KBM-7 (cell line): ENCODE measurements at places on chromosomes 13 and 19.

DNA sequence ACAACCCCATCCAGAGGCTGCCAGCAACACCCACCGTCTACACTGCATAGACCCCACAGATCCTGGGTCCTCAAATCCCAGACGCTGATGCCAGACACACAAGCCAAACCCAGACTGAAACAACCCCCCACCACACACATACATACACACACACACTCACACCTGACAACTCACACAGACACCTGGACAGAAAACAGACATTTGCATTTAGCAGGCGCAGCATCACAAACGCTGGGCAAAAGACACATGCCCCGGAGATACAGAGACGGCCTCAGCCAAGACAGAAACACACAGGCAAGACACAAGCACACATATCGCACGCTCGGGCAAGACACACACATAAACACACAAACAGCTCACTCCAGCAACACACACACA, 1.3 kb downstream of the BBC3 start:
- DNase-seq: peak; percentile 51

DNA sequence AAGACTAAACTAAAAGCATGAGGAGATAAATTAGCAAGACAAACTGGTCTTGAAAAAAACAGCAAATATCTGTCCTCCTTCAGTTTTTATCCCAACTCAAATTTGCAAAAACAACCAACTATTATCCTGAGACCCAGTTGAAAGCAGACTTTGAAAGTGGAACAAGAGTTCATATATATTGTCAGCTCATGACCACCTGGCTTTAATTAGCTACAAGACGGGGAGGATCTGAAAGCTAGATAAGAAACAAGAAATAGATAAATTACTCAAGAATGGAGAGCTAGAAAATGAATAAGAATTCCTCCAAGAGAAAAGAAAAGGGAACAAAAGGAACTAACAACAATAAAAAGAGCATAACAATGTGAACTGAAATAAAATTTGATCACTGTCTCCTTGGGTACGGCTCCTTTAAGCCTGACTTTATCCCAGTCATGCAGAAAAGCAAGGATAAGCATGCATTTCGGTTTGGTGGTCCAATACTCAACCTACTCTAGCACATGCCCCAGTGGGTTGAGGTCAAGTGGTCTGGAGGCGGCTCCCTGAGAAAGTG, 246.9 kb downstream of the DCLK1 start:
- no peak for DNase-seq

DNA sequence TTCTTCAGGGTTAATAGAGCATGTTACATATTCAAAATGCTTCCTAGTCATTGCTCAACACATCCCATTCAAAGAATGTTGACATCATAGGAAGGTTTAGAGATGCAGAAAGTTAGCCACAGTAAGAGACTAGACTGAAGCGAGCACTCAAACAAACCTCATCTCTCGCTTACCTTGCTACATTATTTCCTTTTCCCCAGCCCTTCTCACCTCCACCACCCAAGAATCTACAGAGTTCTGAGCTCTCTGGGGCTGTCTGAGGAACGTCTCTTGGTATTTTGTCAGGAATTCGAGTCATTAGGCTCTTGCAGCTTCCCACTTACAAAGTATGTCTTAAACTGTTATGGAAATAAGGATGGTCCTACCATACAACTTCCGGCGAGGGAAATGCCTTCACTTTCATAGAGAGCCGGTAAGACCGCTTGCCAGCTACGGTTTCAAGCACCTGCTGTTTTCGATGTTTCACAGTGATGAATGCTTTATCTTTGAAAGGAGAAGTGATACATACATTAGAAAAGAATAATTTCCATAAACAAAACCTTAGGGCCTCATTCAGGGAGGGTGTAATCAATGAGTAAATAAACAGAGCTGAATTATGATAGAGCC, 65.1 kb downstream of the FLT1 start:
- no peak for DNase-seq

DNA sequence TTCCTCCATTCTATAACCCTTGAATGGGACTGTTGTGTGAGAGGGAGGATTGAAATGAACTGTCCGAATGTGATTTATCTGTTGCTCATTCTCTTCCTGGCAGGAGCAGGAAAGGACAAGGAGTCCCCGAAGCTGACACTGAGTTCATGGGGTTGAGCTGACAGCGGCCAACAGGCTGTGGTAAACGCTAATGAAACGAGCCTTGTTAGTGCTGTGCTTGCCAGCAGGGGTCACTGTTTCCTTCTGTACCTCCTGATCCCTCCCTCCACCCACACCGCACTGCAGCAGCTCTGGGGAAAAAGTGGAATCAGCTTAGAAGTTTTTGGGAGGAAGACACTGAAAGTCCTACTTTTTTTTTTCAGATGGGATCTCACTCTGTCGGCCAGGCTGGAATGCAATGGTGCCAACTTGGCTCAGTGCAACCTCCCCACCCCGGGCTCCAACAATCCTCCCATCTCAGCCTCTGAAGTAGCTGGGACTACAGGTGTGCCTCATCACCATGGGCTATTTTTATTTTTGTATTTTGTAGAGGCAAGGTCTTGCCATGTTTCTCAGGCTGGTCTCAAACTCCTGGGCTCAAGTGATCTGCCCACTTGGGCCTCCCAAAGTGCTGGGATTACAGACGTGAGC, 6.7 kb upstream of the ZNF761 start:
- DNase-seq: peak; percentile 72

- no peak for DNase-seq
Observed at GRCh38 chr13:99731747-99732146, 230.5 kb downstream of the TM9SF2 start.

- peak; percentile 13 for DNase-seq
Observed at GRCh38 chr19:1725100-1726064, 27.9 kb upstream of the ONECUT3 start.

DNA sequence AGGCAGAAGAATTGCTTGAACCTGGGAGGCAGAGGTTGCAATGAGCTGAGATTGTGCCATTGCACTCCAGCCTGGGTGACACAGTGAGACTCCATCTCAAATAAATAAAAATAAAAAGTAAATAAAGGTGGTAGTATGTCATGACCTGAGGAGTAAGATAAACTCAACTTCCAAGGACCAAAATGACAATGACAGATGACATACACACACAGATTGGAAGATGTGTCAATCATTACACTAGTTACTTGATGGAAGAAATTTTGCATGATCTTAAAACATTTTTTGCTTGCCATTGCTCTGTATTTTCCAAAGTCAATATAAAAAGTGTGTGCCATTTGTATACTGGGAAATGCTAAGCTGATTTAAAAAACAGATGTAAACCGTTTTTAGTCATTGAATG, 4.1 kb downstream of the SLC46A3 start:
- no peak for DNase-seq

GRCh38 chr13:38090913-38091312, 221.3 kb upstream of the TRPC4 start:
- no peak for DNase-seq

- peak; percentile 68 for DNase-seq
Observed at GRCh38 chr19:58196901-58197616, 14.2 kb downstream of the ZNF274 start.

GRCh38 chr13:51206584-51206983, 15.6 kb upstream of the FAM124A start:
- no peak for DNase-seq

DNA sequence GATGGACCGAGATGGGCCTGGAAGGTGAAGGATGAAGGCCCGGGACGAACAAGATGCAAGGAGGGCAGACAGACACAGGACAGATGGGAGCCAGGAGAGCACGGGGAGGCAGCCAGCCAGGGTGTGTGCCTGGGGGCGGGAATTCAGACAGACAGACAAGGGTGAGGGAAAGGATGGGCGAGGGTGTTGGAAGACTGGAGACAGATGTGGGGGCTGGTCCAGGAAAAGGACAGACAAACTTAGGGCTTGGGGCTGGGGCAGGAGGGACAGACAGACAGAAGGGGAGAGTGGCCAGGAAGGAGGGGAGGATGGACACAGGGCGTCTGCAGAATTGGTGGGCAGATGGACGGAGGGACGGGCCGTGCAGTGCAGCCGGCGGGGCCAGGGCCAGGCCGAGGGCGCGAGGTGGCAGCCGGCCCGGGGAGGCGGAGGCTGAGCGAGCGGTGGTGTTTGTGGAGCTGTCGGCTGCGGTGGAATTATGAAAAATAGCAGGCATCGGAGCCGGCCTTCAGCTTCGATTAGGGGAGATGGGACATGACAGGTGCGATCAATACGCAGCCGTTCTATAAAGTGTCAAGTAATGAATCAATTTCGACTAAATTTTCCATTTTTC, 4.6 kb upstream of the ERFL start:
- no peak for DNase-seq

DNA sequence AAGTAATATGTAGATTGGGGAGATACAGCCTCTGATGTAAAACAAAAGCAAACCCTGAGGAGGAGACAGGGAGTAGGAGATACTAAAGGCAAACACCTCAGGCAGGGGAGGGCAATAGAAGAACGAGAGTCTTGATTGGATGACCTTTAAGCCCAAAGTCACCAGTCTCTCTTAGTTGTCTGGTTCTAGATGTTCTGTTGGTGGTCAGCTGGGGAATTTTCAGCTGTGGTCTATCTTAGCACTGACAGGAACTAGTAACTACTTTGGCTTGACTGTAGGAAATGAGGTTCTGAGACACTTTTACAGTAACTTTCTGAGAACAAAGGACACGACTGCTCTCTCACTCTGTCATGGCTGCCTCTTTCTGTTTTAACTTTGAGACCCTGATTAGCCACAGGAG, 290.7 kb upstream of the MIR17HG start:
- no peak for DNase-seq

- DNase-seq: peak; percentile 91
Observed at GRCh38 chr19:10104665-10105508, 1.3 kb upstream of the PPAN start.

DNA sequence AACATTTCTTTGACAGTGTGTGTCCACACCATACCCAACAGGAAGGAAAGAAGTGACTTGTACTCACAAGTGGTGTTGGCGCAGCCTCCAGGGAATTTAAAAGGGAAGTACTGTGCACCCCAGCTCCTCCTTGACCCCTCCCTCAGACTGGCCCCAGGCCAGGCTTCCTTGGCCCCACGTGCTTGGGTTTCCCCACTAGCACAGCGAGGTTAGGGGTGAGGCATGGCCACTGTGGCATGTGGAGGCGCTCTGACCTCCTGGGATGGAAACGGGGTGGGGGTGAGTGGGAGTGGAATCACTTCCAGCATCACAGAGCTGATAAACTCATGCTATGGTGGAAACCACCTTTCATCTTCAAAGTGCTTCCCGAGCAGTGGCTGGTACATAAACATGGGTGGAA, 168.6 kb downstream of the ZNF536 start:
- no peak for DNase-seq

DNA sequence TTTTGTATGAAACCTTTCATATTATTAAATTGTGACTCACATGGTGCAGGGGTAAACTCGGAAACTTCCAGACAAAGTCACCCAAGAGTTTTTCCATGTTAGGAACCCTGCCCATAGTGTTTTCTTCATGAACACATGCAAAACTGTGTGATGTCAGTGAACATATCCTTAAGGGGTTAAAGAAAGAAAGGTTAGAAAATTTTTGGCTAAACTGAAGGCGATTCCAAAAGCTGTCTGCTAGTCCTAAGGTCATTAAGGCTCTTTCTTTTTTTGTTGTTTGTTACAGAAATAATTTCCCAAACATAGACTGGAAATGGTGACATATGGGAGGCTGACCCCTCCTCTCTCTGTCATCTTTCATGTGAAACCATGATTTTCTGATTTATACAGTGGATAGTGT, 271.9 kb downstream of the DNAJC15 start:
- DNase-seq: no peak

GRCh38 chr13:85549819-85550218, 249.4 kb downstream of the SLITRK6 start:
- no peak for DNase-seq

DNA sequence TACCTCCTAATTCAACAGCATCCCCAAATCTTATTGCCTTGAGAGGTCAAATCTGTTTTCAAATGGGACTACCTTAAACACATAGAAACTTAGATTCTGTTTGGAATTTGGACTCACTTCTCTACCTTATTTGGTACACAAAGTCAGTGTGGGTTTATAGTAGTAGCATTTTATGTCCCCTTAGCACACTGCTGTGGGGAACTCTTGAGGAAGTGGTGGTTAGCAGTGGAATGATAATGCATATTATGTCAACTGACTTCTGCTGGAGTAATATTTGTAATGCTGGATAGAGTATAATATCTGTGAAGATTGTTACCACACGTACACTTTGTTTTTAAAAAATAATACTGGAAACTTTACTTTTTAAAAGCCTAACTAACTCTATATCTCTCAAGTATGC, 386.3 kb downstream of the NDFIP2 start:
- peak; percentile 44 for DNase-seq

- no peak for DNase-seq
Observed at GRCh38 chr19:55116859-55117662, at the start of gene PPP1R12C. Gene PPP1R12C, minus strand, starts transcription at chr19:55117637. Its CDS starts 94 bp downstream, at chr19:55117543.

DNA sequence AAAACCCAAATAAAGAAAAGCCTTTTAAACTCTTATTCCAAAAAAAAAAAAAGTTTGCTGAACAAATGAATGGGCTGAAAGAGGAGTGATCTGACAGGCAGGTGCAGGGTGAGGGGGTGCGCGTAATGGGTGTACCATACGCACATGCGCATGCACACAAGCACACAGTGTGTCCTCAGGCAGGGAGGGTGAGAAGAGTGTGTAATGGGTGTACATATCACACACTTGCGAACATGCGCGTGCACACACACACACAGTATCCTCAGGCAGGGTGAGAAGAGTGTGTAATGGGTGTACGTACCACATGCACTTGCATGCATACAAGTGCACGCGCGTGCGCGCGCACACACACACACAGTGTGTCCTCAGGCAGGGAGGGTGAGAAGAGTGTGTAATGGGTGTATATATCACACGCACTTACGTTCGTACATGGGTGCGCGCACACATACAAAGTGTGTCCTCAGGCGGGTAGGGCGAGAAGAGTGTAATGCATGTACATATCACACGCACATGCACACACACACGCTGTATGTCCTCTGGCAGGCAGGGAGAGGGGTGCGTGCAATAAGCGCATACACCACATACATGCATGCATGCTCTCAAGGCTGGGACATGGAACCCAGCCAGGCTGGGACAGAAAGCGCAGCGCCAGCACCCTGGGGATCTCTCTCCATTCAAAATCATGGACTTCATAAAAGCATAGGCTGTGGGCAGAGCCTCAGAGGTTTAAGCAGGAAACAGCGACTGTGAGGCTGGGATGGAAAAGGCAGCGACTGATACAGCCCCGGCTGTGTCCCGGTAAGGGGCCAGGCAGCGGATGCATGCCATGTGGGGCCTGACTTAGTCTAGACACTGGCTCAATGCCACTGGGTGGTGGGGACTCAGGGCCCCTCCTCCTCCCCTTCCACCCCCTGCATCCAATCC, 70.4 kb downstream of the CEBPG start:
- no peak for DNase-seq

GRCh38 chr19:14053032-14053431, 8.8 kb downstream of the PALM3 start:
- no peak for DNase-seq

GRCh38 chr19:7610491-7611240, 15.0 kb downstream of the CAMSAP3 start:
- no peak for DNase-seq
